Stimulated activated CD4-positive, alpha-beta T cell treated with anti-CD3 and anti-CD28 coated beads, Interleukin-2, amount 100 ng/mL, for 24 hours (primary cell): ENCODE measurements at places on chromosomes 6 and 20.
A peak's percentile ranks its signal among the peaks of the same experiment; 100 is the strongest.

DNA sequence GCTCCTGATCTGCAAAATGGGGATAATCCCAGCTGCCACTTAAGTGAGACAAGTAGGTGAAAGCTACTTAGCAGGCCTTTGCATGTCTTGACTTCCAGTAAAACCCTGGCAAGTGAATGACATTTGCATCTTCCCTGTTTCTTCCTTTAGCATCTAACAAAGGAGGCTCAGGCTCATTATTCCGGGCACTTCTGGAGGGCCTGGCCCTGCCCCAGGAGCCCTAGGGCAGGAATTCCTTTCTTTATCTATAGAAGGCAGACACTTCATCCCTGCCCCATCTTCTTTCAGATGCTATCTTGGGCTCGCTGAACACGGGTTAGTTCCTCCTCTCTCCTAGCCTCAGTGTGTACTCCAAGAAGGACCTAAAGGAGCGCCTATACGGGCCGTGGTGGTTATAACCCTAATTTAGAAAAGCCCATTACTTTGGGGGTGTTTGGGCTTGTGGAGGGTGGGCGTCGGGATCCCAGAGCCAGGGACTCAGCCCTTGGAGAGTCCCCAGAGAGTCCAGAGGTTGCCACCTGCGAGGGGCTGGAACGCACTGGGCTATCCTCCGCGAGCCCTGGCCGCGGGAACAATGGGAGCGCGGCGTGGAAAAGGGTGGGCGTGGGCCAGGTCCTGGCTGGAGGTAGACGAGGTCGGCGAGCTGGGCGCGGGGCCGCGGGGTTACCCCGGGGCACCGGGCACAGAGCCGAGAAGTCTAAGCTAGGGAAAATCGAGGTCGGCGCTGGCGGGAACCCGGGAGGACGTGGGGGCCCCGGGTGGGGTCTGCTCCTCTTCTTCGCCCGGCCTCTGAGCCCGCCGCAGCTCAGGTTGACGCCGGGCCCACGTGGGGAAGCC, 62.8 kb upstream of the EPB41L1 start:
- no peak for DNase-seq

DNA sequence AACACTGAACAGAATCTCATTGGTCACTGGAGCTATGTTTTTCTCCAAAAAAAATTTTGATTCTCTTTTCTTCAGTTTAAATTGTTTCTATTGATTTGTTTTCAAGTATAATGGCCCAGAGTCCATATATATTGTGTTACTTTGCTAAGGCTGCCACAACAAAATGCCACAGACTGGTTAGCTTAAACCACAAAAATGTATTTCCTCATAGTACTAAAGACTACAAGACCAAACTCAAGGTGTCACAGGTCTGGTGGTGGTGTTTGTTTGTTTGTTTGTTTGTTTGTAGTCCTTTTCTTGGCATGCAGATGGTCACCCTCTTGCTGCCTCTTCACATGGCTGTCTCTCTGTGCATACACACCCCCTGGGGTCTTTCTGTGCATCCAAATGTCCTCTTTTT, 34.0 kb downstream of the BMP5 start:
- DNase-seq = no peak

- DNase-seq = no peak
Measured at GRCh38 chr20:16001286-16001685, 572.0 kb downstream of the KIF16B start.

- DNase-seq = no peak
Measured at GRCh38 chr6:30315156-30315555, 11.6 kb upstream of the TRIM39 start.

- no peak for DNase-seq
Measured at GRCh38 chr20:6739406-6739805, 28.1 kb upstream of the BMP2 start.

GRCh38 chr6:9523462-9523861, 891.4 kb downstream of the TFAP2A start:
- no peak for DNase-seq

- no peak for DNase-seq
Measured at GRCh38 chr20:33372993-33373441, 28.3 kb downstream of the CDK5RAP1 start.

- DNase-seq = peak; percentile 17
Measured at GRCh38 chr6:135901774-135902524, 50.4 kb downstream of the PDE7B start.

GRCh38 chr6:51024126-51024525, 205.5 kb downstream of the TFAP2B start:
- no peak for DNase-seq

- DNase-seq = no peak
Measured at GRCh38 chr6:145733207-145733606, 2.1 kb downstream of the EPM2A start.

- DNase-seq = no peak
Measured at GRCh38 chr6:157486572-157486971, 105.6 kb downstream of the ZDHHC14 start.

- no peak for DNase-seq
Measured at GRCh38 chr20:16759181-16759563, 11.0 kb downstream of the OTOR start.

DNA sequence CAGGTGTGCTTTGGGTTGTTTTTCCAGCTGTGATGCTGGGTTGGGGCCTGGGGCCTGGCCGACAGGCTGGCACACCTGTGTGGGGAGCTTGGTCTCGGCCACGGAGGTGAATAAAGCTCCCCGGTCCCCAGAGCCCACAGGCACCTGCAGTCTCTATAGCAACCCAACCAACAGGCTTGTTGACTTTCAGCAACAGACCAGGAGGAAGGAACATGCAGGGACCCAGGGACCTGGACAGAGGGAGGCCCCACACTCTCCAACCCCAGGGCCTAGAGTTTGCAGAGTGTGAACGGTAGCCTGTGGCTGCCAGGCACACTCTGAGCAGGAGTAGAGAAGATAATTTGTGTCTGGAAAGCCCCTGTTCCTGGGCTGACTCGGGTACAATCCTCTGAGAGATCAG, 14.6 kb upstream of the SYNJ2 start:
- no peak for DNase-seq

DNA sequence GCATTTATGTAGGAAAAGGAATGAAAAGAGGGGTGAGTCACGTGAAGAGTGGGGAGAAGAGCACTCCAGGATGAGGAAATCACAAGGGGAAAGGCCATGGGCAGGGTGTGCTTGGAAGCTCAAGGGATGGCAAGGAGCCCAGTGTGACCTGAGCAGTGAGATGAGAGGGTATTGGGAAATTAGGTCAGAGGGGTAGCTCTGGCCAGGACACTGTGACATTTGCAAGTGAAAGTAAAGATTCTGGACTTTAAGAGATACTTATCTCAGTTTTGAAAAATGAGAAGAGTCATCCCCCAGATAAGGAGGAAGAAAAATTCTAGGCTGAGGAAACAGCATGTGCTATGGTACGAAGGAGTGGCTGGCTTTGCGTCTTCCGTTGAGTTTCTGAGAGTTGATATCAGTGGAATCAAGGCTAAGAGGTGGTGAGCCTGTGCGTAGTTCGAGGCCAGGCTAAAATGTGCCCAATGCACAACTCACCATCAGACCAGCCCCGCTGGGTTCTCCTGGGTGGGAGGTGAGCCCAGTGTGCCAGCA, 79.9 kb downstream of the GCLC start:
- DNase-seq = no peak

GRCh38 chr6:6742535-6742934, 154.0 kb downstream of the LY86 start:
- no peak for DNase-seq

DNA sequence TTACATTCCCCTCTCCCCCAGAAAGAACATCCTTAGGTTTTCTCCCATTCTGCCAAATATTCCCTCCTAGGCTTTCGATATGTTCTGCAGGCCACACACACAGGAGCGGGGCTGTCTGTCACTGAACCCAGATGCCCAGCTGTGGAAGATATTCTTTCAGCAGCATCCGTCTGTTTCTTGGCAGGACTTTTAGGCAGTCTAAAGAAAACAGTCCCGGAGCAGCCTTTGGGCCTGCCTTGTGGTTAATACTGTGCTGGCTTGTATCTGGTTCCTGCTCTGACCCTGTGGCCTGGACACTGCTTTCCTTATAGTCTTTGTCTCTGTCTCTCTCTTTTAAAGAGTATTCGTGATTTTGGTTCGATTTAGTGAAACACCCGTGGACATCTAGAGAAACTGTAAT, 94.6 kb upstream of the SUPT3H start:
- DNase-seq = no peak

DNA sequence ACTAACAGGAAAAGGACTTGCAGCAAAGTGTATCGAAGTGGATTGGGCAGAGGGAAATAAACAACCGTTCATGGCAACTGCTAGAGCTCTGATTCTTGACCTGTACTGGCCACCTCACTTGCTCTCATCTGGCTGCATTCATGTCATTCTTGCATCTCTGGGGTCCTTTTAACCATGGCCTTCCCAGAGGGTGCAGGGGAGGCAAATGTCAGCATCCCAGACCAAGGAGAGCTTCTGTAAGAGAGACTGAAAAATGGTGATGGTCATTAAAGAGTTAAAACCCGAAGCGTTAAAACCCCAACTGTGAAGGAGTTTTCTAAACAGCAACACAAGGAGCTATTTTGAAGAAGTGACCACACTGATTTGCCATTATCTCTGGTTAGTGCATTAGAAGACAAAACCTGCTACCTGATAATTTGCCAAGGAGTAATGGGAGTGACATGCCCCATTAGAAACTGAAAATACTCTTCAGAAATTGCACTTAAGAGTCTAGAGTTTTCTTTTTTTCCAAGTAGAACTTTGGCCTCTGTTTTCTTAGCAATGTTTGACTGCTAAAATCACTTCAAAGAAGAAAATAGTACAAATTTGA, 62.4 kb downstream of the APCDD1L start:
- no peak for DNase-seq

DNA sequence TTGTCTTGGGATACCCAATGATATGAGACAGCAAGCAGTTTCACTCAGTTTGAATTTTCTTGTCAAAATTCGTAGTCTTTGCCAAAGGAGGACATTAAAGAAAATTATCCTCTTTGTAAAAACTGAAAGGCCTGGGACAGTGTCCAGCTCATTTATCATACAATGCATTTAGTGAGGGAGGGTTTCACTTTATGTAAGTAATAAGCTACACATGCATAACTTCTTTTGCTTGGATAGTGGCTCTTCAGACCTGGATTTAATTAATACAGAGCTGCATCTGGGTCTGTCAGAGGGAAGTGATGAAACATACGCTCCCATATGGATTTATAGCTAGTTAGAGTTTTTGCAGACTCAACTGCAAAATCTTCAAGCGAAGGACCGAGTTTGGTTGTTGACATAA, 175.6 kb downstream of the PHACTR1 start:
- DNase-seq = no peak

GRCh38 chr20:17233626-17234025, 6.8 kb downstream of the PCSK2 start:
- DNase-seq = no peak
